Camera-type eye (tissue), 1 donor: ENCODE measurements at places on chromosomes 3 and 15. TPM values are rescaled to one million over a fixed set of nuclear protein-coding genes. Genes with fewer than 3 reads are reported as not detected.

NDN gene
- total RNA-seq: 145 TPM

IMPDH2 gene
- total RNA-seq: 126 TPM

BSN gene
- 14.3 TPM for total RNA-seq

PLXND1 gene
- total RNA-seq: 114 TPM

SERPINI1 gene
- 23.4 TPM for total RNA-seq

CLDN16 gene
- 0.16 TPM for total RNA-seq

TPRG1 gene
- total RNA-seq: 0.49 TPM

MRAS gene
- total RNA-seq: 30.2 TPM

CLRN1 gene
- total RNA-seq: 12.0 TPM

SLC6A11 gene
- total RNA-seq: 10.4 TPM

DAZL gene
- not detected for total RNA-seq

MUSTN1 gene
- total RNA-seq: 12.0 TPM

FANCD2OS gene
- total RNA-seq: not detected

MAGEL2 gene
- total RNA-seq: 6.7 TPM

TBCCD1 gene
- 30.2 TPM for total RNA-seq

SLCO2A1 gene
- 1.3 TPM for total RNA-seq

SLC28A1 gene
- 0.16 TPM for total RNA-seq

CHST13 gene
- 0.38 TPM for total RNA-seq

TGFBR2 gene
- total RNA-seq: 72.4 TPM

KBTBD13 gene
- total RNA-seq: not detected
